ENCODE measurements at places on chromosomes 3 and 15. TPM values are rescaled to one million over a fixed set of nuclear protein-coding genes. Genes with fewer than 3 reads are reported as not detected.

CHL1 gene
- 10.8 TPM for polyA plus RNA-seq

C3orf20 gene
- 0.35 TPM for polyA plus RNA-seq

SIDT1 gene
- 4.5 TPM for polyA plus RNA-seq

CCR1 gene
- polyA plus RNA-seq: 2.1 TPM

CXCR6 gene
- 0.16 TPM for polyA plus RNA-seq

RYR3 gene
- 15.7 TPM for polyA plus RNA-seq

All from left renal cortex interstitium (tissue), 4 donors.